Cardiac septum (tissue), 1 donor: ENCODE measurements at places on chromosomes 7 and 10.

DNA sequence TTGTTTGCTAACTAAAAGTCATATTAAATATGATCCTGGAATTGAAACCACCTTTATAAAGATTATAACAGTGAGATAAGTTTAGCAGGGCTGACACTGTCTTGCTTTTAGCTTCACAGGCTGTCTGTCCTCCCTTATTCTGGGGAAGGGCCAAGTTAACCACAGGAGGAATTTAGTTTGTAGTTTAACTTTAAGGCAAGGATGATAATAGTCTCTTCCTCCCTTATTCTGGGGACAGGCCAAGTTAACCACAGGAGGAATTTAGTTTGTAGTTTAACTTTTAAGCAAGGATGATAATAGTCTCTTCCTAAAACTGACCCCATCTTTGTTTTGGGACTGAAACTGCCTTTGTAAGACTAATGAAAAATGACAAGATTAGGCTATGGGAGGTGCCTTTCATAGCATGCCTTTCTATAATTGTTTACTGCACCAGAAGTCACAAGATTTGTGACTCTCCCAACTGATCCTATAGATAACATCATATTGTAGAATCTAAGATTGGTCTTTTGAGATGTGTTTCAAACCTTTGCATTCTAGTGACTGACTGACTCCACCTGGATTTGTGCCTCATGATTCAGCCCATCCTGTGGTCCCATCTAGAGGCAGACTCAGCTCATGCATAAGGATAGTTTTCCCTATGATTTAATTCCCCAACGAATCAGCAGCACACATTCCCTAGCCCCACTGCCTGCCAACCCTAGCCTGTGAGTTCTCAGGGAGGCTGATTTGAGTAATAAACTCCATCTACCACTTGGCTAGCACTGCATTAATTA, 212.0 kb downstream of the MAGI2 start:
- DNase-seq, result no peak

DNA sequence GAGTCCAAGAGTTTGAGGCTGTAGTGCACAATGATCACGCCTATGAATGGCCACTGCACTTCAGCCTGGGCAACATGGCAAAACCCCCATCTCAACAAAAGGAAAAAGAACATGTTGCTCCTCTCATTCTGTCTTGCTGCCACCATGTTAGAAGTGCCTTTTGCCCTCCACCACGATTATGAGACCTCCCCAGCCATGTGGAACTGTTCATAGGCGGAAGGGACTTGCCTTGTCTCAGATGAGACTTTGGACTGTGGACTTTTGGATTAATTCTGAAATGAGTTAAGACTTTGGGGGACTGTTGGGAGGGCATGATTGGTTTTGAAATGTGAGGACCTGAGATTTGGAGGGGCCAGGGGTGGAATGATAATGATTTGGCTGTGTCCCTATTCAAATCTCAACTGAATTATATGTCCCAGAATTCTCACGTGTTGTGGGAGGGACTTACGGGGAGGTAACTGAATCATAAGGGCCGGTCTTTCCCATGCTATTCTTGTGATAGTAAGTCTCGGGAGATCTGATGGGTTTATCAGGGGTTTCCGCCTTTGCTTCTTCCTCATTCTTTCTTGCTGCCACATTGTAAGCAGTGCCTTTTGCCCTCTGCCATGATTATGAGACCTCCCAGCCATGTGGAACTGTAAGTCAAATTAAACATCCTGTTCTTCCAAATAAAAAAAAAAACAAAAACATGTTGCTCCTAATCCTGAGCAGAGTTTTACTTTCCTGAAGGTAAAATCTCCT, 22.3 kb downstream of the DLG5 start:
- DNase-seq, result no peak

- DNase-seq, result no peak
Observed at GRCh38 chr7:44716205-44716604, 32.4 kb upstream of the ZMIZ2 start.

DNA sequence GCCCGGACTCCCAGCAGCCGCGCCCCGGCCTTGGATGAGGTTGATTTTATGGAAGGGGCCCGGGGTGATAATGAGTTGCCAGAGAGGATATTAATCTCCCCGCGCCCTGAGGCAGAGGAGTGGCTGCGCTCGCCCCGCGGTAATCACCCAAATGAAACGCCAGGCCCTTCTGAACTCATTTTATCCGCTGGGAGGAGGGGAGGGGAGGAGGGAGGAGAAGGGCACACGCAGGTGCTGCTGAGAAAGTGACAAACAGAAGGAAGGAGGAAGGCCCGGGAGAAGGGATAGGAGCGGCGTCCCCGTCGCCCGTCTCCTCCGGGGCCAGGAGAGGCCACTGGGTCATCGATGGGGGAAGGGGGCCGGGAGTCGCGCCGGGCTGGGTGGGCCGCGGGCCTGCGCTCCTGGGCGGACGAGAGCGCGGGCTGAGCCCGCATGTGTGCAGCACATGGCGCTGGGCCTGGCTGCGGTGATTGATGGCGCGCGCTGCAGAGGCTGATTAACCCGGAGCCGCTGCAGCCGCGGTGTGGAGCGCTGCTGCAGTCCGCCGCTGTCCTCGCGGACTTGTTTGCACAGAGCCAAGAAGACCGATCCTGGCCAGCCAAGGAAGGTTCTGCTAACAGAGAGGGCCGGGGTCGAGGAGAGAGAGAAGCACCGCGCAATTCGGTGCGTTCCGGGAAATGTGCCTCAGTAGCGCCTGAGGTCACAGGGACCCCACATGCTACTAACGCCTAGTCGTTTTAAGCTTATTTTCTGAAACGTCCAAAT, 6.5 kb downstream of the MNX1 start:
- DNase-seq, result no peak

GRCh38 chr7:112791465-112792168, 1.4 kb upstream of the TMEM168 start:
- DNase-seq, result no peak

DNA sequence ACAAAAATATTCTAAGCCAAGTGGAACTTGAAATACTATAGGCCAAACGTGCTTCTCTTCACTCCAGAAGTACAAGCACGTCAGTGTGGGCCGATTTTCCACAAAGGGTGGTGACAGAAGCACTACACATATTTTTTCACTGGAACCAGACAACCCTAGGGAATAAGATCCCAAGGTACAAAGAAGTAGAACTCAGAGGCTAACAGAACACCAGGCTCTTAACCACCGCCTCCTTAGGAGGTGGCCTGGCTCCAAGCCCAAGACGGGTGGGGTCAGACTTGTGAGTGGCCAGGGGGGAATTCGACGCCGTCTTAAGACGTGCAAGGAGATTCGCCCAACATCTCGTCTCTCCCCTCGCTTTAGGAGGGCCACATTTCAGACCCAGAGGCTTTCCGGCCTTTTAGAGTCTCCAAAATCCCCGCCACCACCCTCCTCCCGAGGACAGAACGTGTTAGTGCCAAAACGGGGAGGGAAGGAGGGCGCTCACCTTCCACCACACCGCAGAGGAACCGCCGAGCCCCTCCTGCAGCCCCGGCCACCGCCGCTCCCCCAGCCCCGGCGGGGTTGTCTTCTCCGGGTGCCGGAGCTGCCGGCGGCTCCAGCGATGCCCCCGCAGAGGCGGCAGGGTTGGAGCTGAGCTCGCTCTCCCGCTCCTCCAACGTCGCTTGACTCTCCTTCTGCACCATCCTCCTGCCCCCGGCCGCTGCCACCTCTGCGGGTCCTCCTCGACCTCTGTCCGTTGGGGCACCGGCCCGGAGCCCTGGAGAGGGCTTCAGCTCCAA, 716 bp downstream of the OGA start:
- DNase-seq, result peak; percentile 89

DNA sequence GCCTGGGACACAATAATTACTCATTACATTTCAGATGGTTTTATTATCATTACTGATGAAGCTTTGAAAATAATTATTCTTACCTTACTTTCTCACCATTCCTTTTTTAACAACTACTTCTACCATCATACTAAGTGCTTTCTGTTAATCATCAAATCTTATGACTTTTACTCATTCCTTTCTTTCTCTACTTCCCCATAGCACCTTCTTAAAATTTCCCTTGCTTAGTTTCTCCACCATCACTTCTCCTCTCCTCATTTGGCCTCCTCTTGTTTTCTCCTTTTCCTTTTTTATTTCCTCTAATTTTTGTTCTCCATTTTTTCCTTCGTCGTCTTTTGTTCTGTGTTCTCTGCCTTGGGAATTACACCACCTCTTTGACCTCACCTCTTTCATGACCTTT, 303.2 kb upstream of the KAT6B start:
- no peak for DNase-seq

GRCh38 chr7:83908526-83908925, 259.6 kb upstream of the SEMA3E start:
- no peak for DNase-seq

DNA sequence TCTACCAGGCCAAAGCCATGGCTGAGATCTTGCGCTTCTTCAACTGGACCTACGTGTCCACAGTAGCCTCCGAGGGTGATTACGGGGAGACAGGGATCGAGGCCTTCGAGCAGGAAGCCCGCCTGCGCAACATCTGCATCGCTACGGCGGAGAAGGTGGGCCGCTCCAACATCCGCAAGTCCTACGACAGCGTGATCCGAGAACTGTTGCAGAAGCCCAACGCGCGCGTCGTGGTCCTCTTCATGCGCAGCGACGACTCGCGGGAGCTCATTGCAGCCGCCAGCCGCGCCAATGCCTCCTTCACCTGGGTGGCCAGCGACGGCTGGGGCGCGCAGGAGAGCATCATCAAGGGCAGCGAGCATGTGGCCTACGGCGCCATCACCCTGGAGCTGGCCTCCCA, 142.7 kb downstream of the GRM3 start:
- no peak for DNase-seq

DNA sequence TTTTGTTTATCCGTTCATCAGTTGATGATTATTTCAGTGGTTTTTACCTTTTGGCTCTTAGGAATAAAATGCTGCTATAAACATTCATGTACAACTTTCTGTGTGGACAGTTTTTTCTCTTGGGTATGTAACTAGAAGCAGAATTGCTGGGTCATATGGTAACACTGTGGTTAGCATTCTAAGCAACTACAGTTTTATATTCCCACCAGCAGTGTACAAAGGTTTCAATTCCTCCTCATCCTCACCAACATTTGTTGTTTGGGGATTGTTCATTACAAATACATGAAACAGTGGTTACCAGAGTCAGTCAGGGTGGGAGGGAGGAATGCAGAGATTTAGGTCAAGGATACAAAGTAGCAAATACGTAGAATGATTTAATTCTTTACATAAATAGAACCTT, 97.0 kb downstream of the NPSR1 start:
- no peak for DNase-seq

DNA sequence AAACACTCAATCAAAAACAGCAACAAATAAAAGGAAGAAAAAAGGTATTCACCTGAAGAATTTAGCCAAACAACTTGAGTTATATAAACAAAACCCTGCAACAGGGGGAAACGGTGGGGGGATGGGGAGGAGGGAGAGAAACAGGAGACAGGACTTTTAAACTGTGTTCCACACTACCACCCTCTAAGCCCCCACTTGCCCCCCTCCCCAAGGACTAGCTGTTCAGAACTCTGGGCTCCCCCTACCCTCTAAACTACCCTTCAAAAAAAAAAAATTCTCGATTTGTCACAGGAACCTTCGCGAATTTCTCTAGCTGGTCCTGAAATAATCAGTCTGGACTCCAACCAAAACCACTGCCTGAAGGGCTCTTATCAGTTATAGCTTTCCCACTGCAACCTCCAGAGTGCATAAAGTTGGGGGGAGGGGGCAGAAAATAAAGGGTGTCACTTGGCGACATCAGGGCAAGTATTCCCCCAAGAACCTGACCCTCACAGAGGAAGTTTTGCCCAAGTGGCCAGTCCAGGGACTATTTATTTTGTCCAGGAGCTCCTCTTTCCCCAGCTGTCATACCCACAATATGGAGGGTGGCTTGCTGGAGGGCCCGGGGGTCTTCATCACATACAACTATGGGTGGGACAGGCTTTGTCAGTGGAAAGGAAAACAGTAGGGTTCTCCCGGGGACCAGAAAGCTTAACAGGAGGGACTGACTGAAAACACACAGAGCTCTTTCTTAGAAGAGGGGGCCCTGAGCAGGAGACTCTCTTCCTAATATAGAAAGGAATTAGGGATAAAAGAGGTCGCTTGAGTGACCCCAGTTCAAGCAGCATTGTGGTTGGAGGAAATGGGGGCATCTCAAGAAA, 1.3 kb downstream of the UBE2H start:
- DNase-seq, result peak; percentile 38

- DNase-seq, result no peak
Observed at GRCh38 chr10:87734987-87735827, 75.5 kb downstream of the PAPSS2 start.

GRCh38 chr7:30249316-30249715, 35.1 kb upstream of the ZNRF2 start:
- no peak for DNase-seq

- DNase-seq, result no peak
Observed at GRCh38 chr7:116354171-116354545, 143.8 kb downstream of the TES start.

DNA sequence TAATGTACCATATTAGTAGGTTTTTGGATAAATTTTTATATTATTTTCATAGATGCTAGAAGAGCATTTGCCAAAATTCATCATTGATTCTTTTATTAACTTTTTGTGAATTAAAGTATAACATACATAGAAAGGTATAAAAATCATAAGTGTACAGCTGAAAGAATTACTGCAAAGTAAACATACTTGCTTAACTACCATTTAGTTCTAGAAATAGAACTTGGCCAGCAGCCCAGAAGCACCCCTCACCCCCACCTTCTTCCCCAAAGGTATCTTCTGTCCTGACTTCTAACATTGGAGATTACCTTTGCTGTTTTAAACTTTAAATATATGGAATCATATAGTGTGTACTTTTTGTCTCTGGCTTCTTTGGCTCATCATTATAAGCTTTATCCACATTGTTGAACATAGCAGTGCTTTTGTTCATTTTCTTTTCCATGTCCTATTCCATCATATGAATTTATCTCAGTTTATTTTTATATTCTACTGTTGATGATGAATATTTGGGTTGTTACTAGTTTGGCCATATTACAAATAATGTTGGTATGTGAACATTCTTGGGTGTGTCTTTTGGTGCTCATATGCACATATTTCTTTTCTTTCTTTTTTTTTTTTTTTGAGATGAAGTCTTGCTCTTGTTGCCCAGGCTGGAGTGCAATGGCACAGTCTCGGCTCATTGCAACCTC, 142.8 kb downstream of the ADK start:
- DNase-seq, result no peak

DNA sequence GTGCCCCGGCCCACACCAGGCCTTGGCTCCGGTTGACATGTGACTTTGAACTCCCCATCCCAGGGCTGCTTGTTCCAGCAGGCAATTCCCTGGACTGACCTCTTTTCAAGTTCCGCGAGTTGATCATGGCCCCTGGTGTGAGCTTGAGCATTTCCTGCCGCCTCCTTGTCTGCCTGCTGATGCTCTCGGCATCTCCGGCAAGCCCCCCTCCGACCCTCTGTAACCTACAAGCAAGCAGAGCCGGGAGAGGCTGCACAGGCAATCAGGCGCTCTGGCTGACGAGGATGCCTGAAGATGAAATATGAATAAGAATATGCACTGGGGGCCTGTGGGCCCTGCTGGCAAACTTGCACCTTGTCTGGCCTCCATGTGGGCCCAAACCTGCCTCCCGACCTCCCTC, 304.9 kb upstream of the MKI67 start:
- no peak for DNase-seq
